ENCODE measurements at places on chromosomes 12 and 14. TPM values are rescaled to one million over a fixed set of nuclear protein-coding genes. Genes with fewer than 3 reads are reported as not detected.

DNA sequence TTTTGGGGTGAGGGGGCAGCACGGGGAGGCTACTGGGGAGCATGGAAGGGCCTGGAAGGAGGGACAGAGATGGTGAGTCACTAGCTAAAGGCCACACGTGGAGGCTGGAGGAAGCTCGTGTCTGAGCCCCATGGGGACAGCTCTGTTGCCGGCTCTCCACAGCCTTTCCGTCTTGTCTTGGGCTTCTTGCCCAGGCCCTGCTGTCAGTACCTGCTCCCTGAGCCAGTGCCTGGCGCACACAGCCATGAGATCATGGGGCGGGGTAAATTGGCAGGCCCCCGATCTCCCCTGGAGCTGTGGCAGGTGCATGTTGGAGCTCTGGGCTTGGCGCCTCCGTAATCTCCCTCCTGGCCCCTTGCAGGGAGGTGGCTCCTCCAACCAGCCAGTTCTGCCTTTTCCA, 16.1 kb upstream of the KRT80 start:
- no peak for DNase-seq

DNA sequence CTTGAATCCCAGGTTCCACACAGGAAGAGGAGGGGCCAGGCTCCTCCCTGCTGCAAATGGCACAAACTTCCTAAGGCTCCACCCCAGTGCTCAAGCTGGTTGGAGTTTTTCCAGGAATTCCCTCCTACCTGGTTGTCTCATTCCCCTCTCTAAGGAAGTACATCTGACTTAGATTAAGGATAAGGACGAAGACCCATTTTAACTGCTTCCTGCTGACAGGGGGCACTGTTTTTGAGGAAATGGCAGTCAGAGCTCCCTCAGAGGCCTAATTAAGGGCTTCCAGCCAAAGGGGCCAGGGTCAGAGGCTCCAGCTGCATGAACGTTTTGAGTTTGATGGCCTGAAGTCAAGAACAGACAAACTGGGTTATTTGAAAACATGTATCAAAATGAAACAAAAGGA, 1084.7 kb downstream of the SLC6A15 start:
- DNase-seq, result no peak

- DNase-seq, result no peak
Observed at GRCh38 chr14:75832621-75833297, 149.0 kb downstream of the TGFB3 start.

DNA sequence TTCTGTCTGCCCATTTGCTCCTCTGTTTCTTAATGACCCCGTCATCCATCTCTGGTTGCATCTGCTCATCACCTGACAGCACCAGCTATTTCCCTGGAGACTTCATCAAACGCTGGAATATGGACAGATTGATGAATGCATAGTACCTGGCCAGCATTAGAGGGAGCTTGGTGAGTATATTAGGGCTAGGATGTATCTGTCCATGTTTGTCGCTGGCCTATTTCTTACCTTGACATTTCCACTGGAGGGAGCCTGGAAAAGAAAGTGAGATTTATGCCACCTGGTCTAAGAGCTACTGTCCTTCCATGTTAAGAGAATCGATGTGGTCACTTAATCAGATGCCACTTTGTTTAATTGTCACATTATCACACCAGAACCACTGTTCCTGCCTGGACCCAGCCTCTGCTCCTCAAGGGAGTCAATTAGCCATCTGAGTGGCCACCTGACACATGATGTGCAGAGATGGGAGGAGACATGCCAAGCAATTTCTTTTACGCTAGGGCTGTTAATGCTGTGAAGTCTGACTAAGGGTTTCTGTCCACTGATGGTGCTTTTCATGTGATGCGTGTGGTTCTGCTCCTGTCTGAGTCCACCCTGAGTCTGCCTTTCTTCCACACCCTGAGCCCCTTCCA, 75.3 kb upstream of the SFSWAP start:
- no peak for DNase-seq

CMKLR1 gene
- total RNA-seq, result not detected

KLRF1 gene
- total RNA-seq, result not detected

Data from activated T-helper 1 cell treated with anti-CD3 and anti-CD28 coated beads, Interleukin-12 subunit alpha, Interleukin-12 subunit beta, Interleukin-2, Interleukin-4 antibody, amounts not matched to agents 30 ng/mL and 10 ng/mL and 1 ng/mL, durations not matched to agents 14 hours and 24 hours and 36 hours (primary cell).